Stimulated activated CD4-positive, alpha-beta T cell treated with anti-CD3 and anti-CD28 coated beads, Interleukin-2, amount 100 ng/mL, for 24 hours (primary cell): ENCODE measurements at places on chromosomes 3 and 15.

DNA sequence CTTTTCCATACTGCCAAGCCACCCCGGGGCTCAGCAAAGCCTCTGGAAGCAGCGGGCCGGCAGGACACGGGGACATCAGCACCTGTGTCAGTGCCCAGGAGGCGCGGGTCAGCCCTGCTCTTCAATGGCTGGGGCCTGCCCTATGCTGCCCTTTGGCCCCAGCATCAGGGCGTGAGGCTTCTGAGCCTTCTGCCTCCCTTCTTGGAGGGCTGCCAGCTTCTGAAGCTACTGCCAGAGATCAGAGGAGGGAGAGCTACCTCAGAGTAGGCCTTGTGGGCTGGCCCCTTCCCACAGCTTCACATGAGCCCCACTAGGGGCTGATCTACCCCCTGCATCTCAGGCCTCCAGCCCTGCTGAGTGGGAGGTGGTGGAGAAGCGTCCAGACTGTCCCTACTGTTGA is 13.0 kb upstream of the TMEM115 start:
- no peak for DNase-seq

GRCh38 chr3:72263223-72263990 is 478.5 kb upstream of the PROK2 start:
- DNase-seq: no peak

DNA sequence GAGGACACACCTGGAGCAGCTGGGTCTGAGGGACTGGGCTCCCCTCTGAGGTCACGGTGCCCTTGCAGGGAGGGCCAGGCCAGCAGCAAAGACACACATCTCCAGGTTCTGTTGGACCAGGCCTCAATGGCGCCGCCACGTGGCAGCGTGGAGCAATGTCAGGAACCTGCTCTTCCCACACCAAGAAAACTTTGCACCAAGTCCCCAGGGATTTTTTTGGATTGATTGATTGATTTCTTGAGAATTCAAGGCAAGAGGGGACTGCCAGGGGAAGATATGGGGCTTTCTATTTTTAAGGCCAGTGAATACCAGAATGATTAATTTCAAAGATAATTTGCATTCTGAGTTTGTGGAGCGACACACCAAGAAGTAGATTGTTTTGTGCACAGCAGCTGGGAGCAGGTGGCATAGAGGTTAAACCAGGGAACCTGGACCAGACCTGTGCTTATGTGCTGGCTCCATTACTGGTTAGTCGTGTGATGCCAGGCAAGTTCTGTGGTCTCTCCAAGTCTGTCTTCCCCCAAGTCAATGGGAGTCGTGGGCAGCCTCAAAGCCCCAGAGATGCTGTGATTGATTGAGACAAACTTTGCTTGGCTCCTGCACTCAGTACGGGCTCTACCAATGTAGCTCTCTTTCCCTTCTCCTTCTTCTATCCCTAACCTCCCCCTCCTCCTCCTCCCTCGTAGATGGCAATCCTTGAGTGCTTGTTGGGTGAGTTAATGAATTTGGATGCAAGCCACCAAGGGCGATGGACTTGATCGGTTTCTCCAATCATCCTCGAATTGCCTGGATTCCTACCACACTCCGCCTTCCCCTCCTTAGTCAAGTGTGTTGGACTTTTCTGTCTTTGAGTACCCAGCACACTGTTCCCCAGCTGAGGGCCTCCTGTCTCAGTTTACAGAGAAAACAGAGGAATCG is 96.2 kb upstream of the TRPM1 start:
- peak; percentile 70 for DNase-seq

DNA sequence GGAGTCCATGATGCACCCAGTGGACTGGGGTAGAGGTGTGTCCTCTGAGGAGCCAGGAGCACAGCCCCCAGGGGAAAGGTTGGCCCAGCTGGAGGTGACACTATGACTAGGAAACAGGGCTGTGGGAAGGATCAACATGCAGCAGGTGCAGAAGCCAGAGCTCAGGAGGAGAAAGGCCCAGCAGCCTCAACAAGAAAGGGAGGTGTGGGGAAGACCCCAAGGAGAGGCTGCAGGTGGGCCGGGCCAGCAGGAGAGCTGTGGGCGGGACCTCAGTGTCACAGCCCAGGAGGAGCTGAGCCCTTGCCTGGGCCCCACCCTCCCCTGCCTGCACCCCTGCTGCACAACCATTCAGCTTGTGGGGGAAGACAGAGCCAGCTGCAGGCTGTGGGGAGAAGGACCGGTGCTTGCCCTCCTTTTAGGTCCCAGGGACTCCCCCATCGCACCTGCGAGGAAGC is 18.4 kb upstream of the KLF13 start:
- DNase-seq: no peak

- no peak for DNase-seq
These were observed 310.0 kb upstream of the UBE2E2 start for GRCh38 chr3:22893101-22893500.

DNA sequence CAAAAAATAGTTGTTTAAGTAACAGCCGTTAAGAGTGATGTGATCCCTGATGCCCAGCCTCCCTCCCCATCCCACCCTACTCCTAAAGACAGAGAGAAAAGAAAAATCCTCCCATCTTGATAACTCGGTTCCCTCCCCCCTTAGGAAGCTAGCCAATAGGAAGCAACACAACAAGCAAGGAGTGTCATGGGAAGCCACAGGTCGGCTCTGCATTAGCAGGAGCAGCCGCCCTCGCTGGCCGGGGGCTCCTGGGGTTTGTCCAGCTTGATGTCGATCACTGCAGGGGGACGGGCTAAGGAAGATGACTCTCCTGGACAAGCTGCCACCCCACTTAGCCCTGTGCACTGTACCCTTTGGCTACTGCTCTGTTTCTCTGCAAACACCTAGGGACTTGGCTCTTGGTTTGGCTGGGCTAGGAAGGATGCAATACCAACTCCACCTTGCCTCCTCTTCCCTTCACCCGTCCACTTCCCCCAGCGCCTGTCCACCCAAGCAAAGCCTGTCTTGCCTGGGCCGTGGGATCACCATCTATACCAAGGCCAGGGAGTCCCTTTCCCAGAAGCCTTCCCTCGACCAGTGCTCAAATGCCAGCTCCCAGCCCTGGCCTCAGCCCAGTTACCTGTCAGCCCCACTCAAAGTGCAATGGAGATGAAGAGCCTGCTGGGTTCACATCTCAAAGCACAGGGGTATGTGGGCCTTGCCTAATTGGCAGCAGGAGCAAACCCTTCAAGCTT is 23.1 kb downstream of the SRPRB start:
- DNase-seq: no peak
